ENCODE measurements at places on chromosomes 1 and 21.

DNA sequence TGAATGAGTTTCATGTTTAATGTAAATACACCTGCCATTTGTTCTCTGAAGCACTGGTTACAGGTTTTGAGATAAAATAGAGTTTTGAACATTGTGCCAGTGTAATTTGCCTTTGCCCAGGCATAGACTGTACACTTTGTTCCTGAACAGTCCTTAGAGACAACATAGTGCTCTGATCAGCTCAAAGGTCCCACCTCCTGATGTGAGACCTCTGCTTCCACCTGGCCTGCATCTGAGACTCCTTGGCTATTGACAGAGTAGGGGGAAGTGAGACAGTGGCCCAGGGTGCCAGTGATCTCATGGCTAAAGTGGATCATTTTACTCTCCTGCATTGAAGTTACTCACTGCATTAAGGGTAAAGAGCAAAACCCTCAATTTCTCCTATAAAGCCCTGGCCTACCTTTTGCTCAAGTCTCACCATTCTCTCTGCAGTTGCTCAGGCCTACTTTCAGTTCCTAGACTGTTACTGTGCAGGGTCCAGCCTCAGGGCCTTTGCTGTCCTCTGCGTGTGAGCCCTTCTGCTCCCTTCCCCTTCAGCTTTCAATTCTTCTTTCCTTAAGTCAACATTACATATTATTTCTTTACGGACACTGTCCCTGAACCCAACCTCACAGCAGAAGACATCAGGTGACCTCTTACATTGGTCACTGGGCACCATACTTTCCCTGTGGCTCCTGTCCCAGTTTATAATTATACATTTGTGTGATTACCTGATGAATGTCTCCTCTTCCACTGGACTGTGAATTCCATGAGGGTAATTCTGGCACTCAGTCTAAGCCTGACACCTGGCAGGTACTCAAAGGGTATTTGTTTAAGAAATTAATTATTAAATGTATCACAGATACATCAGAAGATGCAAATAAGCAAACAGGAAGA, 142.9 kb downstream of the ROR1 start:
- no peak for DNase-seq

DNA sequence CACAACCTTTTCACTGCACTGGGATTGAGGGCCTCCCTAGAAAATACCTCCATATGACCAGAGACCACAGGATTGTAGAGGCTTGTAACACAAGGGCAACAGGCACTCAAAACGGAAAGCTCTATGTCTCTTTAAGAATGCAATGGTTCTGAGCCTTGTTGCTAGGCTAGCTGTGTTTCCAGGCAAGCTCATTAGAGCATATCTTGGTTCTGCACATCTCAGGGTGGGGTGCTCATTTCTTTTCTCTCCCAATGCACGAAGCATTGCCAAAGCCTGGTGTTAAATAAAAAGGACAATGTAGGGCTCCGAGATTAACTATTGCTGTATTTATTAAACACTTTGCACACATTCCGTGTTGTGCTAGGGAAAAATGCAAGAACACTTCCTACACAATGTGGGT, 315.9 kb downstream of the PRDM2 start:
- DNase-seq, result no peak

DNA sequence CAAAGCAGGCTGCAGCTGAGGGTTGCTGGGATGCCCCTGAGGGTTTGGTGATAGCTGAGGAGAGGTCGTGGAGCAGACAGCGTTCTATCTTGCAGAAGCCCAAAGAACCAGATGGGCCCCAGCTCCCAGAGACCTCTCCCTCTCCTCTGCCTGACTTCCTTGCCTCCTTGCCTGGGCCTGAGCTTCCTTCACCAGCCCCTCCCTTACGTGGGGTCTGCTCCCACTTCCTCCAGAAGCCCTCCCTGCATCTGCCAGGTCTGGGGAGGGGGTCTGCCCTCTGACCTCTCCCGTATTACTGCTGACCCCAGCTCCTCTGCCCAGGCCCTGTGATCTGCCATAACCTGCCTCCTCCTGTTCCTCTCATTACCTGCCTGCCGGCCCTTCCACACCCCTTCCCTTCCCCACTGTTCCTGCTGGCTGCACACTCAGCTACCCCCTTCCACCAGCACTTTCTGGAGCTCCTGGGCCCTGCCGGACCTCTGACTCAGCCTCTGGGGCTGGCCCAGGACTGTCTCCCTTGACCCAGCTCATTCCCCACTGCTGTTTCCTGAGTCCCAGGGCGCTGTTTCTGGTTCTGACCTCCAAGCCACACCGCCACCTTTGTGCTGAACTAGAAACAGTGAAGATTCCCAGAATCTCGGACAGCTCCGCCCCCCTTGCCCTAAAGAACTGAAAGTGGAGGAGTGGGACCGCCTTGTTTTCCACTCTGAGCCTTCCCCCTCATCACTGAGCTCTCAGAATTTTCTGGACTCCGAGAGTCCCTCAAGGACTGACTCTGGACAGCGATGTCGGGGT, 237.7 kb upstream of the C1orf174 start:
- DNase-seq, result no peak

- DNase-seq, result no peak
Observed at GRCh38 chr1:235351898-235352297, 15.3 kb upstream of the TBCE start.

GRCh38 chr1:230274254-230274653, 151.9 kb downstream of the PGBD5 start:
- DNase-seq, result no peak

DNA sequence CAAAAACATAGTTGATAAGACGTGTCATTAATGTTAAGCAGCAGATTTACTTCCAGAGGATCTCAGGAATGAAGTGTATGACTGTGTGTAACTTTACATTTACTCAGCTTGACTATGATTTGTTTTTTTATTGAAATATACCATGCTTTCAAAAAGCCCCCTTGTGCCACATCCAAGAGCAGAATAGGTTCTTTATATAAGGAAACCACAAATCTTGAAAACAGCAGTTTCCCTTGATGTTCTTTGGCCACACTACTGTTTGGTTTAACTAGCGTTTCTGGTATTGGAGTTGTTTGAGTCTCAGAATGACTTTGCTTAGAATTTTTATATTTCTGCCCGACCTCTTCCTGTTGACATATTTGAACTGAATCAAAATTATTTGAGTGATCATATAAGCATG, 25.0 kb downstream of the LRRC8C start:
- DNase-seq, result no peak

DNA sequence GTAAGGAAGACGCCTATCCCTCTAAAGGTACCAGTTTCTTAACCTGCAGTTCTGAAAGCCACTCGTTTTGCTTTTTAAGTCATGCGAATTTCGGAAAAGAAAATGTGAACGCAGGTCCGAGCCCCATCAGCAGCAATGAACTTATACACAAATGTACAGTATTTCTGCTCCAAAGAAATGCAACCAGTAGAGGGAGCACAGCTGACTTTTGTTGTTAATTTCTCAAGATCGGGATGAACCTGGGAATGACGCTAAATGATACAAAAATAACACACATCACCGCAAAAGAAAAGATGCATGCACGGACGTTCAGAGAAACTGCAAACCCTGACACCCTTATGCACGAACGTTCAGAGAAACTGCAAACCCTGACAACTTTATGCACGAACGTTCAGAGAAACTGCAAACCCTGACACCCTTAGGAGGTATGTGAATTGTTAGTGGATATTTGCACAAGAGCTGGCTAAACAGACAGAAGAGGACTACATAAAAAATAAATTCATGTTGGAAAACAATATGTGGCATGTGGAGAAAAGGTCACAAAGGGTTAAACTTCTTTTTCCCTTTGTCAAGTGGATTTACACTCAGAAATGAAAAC, 3.5 kb upstream of the TIAM1 start:
- no peak for DNase-seq

- DNase-seq, result no peak
Observed at GRCh38 chr1:31891280-31891679, 46.9 kb downstream of the PTP4A2 start.

DNA sequence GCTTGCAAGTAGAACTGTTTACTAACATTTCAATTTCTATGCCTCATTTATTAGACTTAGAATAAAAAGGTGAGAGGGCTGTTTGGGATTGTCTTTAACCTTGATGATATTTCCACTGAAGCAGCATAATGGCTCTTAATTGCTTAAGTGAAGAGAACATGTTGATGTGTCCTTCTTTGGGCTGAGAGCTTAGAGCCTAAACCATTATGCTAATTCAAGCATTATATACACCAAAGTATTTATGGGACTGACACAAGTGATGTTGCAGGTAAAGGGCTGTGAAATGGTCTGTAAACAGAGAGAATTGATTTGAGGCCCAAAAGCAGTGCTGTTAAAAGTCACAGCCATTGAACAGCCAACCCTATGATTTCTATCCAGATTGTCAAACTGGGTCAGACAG, 113.9 kb downstream of the ATG4C start:
- DNase-seq, result no peak

DNA sequence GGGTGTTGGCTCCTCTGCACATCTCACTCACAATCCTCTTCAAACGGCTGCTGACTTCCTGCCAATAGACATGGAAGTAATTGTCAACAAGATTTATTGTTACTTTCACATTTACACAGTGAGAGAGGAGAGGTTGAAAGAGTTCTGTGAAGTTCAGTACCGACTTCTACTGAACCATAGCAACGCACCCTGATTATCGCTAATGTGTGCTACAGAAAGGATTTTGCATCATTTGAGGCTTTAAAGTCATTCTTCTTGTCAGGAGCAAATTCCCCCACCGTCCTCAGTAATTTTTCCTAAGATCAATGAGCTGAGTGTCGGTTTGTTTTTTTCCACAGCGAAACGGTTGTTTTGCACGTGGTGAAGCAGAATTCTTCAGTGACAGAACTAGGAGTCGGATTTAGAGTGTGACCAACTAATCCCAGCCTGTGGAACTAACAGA, 361.0 kb downstream of the ADGRL2 start:
- no peak for DNase-seq

DNA sequence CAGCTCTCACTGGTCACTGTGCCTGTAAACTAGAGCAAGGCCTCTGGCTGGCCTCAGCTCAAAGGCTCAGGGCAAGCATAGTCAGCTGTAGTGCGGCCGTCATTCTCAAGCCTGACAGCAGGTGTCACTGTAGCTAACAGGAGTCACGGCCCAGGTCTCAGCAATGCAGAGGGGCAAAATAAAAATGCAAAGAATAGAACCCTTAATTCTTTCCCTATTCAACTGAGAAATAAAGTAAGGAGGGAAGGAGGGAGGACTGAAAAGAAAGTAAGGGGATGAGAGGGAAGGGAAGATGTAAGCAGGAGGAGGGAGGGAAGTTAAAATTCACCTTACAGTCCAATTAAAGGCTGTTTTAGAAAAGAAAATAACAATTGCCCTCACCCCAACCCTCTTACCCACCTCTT, 106.1 kb downstream of the KIAA0319L start:
- peak; percentile 65 for DNase-seq

- DNase-seq, result no peak
Observed at GRCh38 chr1:227532019-227532619, 31.2 kb upstream of the ZNF678 start.

- DNase-seq, result no peak
Observed at GRCh38 chr1:231896806-231897205, 270.2 kb downstream of the DISC1 start.
